Effector memory CD4-positive, alpha-beta T cell (primary cell): ENCODE measurements at places on chromosomes 7 and 10.

- DNase-seq, result no peak
Observed at GRCh38 chr10:24397662-24398061, 188.7 kb downstream of the KIAA1217 start.

DNA sequence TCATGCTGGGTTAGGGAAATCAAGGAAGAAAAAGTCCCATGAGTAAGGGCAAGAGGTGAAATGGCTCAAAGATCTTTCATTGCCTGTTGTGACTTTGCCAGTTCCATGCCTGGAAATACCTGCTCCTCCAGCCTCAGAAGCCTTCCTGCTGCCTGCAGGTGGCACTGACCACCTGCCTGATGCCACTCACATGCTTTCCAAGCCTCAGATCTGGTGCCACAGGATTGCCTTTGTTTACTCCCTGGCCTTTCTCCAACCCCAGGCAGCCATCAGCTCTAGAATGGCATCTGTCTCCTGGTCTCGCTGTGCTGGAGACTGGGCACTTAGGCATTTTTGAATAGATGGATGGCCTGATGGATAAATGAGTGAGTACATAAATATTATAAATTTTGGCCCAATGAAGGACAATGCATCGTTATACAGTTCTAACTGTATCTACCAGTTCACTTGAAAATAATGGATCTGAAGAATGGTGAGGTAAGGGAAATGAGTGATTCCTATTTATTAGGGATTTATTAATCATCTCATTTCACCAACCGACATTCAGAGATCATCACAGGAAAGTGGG lies 657.2 kb downstream of the INHBA start:
- no peak for DNase-seq

DNA sequence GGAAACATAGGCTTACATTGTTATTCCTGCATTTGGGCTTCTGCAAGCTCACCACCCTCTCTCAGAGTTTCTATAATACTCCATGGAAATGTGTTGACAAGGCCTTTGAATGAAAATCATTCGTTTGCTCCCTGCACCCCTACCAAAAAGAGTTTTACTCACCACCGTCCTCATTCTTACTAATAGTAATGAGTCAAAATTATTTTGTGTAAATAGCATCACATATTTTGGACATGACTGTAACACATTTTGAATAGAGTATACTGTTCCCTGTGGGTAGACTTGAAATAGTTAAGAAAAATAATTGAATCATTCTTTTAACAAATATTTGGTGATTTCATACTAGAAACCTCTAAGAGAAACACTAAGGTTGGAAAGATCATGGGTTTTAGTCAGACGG lies 84.6 kb downstream of the AKAP9 start:
- no peak for DNase-seq

- DNase-seq, result no peak
Observed at GRCh38 chr7:143000648-143001047, 26.3 kb downstream of the OR9A2 start.

DNA sequence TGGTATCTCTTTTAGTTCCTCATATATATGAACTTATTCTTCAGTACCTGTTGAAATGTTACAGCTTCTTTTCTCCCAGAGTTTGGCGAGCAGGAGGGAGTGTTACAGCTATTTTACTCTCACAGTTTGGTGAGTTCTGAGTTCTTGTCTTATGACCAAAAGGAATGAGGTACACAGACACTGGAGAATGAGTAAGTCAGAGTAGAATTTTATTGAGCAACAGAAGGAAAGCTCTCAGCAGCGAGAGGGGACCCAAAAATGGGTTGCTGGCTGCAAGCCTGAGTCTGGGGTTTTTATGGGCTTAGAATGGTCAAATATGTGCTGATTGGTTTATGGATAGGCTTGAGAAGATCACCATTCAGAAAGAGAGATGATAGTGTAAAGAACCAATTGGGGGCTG lies 175.2 kb downstream of the CDK14 start:
- DNase-seq, result no peak

- no peak for DNase-seq
Observed at GRCh38 chr7:91435381-91436059, 171.3 kb downstream of the FZD1 start.

DNA sequence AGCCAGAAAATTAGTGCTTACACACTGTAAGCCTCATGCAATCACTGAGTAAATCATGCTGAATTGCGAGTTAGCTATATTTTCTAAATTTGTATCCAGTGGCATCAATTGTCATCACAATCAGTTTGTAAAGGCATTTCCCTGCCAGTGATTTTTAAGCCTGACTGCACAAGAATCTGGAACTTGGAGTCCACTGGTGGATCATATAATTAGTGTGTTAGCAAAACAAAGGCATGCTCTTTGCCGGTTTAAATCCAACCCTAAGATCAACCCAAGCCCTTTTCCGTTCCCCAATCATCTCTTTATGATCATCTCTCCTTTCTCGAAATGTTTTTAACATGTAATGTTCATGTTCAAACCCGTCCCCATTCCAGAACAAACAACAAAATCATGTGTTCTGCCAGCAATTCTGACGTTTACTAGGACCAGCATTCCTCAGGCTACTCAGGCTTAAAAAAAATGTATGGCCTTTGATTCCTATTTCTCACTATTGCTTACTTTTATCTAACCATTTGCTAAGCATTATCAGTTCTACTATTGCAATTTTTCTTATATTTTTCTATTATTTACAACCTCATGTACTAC lies 649.2 kb downstream of the SORCS1 start:
- DNase-seq, result no peak
